ENCODE measurements at places on chromosomes 16 and 17.

GRCh38 chr16:90077757-90078578 lies 837 bp upstream of the PRDM7 start:
- DNase-seq, result no peak

- DNase-seq, result no peak
Observed at GRCh38 chr16:60127196-60127595, 1393.1 kb upstream of the GOT2 start.

DNA sequence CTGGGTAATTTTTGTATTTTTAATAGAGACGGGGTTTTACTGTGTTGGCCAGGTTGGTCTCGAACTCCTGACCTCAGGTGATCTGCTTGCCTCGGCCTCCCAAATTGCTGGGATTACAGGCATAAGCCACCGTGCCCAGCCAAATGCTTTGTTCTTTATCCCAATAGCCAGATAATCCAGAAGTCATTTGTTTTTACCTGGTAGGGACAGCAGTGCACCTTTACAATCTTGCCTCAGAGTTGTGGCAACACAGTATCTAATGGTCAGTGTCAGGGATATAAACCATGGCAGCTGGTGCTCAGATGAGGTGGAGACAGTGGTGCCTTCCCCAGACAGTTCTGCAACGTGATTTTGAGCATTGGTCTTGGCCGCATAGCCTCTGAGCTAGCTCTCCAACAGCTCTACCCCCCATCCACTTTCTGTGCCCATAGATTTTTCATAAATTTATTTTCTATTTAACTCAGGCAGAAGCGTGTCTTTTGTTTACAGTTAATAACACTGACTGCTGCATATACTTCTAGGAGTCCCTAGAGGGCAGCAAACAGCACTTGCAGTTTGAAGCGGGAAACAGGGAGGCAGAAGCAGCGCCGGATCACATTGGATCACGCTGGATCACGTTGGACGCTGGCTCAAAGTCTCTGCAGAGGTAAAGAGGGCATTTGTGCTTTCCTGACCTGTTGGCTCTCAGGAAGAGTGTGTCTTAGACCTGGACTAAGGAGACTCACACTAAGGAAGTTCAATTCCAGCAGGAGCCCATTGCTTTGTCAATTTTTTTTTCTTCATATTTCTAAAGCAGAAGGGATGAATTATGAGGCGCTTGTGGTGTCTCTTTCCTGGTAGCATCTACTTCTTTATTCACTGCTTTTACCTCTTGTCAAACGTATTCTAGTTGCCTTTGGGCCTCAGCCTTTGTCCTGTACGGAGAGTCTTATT lies 5.1 kb upstream of the GGT6 start:
- peak; percentile 59 for DNase-seq

DNA sequence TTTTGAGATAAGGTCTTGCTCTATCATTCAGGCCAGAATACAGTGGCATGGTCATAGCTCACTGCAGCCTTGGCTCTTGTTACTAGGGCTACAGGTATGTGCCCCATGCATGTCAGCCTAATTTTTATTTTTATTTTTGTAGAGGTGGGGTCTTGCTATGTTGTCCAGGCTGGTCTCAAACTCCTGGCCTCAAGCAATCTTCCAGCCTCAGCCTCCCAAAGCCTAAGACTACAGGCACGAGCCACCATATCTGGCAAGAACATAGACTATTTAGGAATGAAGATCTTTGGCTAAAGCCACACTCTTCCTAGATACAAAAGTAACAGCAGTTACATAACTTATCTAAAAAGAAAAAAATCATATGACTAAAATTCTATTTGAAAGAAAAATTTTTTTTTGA lies 15.6 kb upstream of the DDX19A start:
- DNase-seq, result no peak

DNA sequence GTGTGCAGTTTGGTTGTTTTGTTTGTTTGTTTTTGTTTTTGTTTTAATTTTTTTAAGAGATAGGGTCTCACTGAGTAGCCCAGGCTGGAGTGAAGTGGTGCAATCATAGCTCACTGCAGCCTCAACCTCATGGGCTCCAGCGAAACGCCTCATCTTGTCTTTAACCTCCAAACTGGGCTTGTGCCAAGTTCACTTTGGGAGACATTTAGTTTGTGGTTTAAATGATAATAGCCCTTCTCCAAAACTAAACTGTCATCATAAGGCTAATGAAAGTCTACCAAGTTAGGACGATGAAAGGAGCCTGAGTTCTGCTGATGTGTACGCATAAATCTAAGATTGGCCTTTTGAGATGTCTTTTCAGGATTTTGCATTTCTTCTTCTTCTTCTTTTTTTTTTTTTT lies 6.5 kb upstream of the CARD14 start:
- DNase-seq, result no peak

- DNase-seq, result no peak
Observed at GRCh38 chr16:78607465-78607864, 508.0 kb downstream of the WWOX start.

- no peak for DNase-seq
Observed at GRCh38 chr17:10022416-10022815, 117.3 kb upstream of the RCVRN start.

DNA sequence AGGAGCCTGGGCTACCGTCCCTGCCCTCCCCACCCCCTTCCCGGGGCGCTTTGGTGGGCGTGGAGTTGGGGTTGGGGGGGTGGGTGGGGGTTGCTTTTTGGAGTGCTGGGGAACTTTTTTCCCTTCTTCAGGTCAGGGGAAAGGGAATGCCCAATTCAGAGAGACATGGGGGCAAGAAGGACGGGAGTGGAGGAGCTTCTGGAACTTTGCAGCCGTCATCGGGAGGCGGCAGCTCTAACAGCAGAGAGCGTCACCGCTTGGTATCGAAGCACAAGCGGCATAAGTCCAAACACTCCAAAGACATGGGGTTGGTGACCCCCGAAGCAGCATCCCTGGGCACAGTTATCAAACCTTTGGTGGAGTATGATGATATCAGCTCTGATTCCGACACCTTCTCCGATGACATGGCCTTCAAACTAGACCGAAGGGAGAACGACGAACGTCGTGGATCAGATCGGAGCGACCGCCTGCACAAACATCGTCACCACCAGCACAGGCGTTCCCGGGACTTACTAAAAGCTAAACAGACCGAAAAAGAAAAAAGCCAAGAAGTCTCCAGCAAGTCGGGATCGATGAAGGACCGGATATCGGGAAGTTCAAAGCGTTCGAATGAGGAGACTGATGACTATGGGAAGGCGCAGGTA lies 762 bp downstream of the CDK12 start:
- DNase-seq, result peak; percentile 41

DNA sequence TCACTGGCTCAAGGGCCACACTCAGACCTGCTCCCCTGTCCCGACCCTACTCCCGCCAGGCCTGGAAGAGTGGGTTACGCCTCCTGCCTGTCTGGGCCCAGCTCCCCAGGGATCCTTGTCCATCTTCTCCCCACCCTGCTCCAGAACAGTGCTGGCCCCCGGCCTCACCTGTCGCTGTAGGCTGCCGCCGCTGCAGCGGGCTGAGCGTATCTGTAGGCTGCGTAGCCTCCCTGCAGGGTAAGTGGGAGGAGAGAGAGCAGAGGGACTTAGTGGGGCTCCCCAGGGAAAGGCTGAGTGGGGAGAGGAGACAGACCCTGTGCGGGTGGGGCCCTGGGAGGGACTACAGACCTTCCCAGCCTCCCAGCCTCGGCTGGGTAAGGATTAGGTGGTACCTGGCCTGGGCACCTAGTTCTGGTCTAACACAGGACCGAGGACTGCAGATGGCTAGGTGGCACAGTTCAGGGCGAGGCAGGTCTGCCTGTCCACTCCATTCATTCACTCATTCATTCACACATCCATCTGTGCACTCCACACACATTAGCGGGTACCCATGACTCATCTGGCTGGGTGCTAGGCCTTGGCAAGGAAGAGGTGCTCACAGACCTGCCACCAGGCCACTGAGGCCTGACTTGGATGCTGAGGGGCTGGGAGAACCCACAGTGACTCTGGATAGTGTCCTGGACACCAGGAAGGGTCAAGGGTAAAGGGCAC lies 20.9 kb downstream of the ENGASE start:
- no peak for DNase-seq

- no peak for DNase-seq
Observed at GRCh38 chr17:48592577-48592976, 1.0 kb downstream of the HOXB5 start.

GRCh38 chr17:78401891-78402290 lies 23.4 kb downstream of the PGS1 start:
- DNase-seq, result no peak

- no peak for DNase-seq
Observed at GRCh38 chr16:558298-559020, 1.7 kb upstream of the PRR35 start.

DNA sequence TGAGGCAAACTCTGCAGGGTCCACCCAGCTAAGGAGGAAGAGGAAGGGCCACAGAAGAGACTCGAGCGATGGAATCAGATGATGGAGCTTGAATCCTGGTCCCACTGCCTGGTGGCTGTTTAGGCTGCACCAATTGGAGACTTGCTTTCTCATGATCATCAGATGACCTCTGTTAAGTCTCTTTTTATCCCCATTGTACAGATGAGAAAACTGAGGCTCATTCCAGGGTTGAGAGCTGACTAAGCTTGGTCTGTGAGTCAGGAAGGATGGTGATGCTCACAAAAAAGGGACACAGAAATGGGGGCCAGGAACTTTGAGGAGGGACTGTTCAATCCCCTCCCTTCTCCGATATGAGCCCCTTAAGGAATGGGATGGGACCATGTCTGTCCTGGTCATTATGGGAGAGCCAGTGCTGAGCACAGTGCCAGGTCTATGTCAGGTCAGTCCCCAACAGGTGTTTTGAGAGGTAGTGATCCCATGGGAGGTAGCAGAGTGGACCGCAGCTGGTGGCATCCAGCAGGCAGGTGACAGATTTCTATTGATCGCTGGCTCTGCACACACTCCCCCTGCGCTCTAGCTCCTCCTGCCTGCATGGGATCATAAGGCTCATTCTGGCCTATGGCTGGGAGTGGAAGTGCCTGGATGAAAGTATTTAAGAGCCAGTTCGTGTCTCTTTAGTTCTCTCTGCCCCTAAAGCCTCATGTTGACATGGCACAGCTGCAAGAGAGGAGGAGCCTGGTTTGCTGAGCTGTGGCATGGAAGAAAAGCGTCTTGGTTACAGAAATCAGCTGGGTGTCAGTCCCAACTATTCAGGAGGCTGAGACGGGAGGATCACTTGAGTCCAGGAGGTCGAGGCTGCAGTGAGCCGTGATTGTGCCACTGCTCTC lies 27.2 kb downstream of the SNX20 start:
- no peak for DNase-seq

DNA sequence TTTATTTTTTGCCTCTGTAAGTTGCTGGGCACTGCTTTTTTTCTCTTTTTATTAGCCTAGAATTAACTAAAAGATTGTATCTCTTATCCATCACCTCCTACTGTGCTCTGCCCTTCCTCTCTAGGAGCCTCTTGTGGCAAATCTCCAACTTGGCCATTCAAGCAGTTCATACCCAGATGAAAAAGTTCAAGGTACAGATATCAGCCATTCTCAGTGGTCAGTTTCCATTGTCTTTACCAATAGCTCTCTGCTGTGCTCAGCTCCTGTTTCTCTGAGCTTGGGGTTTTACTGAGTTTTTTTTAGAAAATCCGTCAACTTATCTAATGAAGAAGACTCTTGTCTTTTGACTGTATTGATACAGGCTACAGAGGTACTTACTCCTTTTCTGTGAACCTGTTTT lies 15.6 kb downstream of the MOSMO start:
- DNase-seq, result no peak

- no peak for DNase-seq
Observed at GRCh38 chr17:15263206-15263579, 1.9 kb downstream of the PMP22 start.

DNA sequence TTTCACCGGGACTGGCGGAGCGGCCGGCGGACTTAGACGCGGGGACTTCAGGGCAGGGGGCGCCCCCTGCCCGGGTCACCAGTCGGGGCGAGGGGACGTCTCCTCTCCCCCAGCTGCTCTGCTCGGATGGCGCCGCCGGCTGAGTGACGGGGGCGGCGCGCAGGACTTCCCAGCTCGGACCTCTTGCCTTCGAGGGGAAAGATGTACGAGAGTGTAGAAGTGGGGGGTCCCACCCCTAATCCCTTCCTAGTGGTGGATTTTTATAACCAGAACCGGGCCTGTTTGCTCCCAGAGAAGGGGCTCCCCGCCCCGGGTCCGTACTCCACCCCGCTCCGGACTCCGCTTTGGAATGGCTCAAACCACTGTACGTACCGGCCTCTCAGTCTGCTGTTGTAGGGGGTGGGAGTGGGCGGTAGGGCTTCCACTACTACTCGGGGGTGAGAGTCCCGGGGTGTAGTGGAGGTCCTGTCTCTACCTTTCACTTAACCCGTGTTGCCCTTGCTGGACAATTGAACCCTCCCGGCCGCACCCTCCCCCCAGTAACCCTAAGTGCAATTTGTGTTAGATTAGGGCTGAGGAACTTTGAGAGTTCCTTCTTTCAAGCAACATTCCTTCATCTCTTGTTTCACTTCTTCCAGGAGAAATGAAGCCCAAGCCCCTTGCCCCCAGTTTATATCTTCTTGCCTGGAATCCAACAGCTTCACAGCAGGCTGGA lies 21.9 kb downstream of the GJD3 start:
- no peak for DNase-seq

GRCh38 chr16:30786115-30786935 lies 680 bp downstream of the ZNF629 start:
- DNase-seq, result no peak

GRCh38 chr16:54890381-54890780 lies 40.3 kb upstream of the IRX5 start:
- DNase-seq, result no peak

DNA sequence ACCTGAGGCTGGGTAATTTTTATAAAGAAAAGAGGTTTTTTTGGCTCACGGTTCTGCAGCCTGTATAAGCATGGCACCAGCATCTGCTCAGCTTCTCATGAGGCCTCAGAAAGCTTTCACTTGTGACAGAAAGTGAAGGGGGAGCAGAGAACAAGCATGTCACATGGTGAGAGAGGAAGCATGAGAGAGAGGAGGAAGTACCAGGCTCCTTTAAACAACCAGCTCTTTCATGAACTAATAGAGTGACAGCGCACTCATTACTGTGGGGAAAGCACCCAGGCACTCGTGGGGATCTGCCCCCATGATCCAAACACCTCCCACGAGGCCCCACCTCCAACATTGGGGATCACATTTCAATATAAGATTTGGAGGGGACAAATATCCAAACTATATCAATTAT lies 86.8 kb downstream of the USP32 start:
- DNase-seq, result peak; percentile 18

DNA sequence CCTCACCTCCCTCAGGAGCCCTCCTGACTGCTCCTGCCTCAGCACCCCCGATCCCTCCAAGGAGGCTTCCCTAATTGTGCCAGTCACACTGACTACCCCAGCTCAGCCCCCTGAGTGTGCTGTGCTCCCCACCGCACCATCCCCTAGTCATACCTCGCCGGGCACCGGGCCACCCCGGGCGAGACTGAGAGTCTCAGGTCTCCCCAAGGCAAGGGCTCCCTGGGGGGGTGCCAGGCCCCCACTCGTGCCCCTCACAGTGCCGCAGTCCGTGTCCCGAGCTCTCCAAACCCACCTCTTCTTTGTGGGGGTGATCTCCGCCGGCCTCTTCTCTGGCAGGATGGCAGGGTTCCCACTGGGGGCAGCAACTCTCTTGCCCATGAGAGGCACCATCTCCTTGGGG lies 3.2 kb downstream of the TRPV3 start:
- DNase-seq, result no peak

All from activated CD4-positive, alpha-beta memory T cell treated with anti-CD3 and anti-CD28 coated beads, Interleukin-2, amount 10 ng/mL, durations not matched to agents 7 days and 5 days (primary cell).